ENCODE measurements at places on chromosomes 3 and 15. TPM values are rescaled to one million over a fixed set of nuclear protein-coding genes. Genes with fewer than 3 reads are reported as not detected.

The PODXL2 gene
- 0.94 TPM for total RNA-seq

The RLBP1 gene
- total RNA-seq: not detected

The NPAP1 gene
- total RNA-seq: not detected

The CHDH gene
- total RNA-seq: 9.3 TPM

DNA sequence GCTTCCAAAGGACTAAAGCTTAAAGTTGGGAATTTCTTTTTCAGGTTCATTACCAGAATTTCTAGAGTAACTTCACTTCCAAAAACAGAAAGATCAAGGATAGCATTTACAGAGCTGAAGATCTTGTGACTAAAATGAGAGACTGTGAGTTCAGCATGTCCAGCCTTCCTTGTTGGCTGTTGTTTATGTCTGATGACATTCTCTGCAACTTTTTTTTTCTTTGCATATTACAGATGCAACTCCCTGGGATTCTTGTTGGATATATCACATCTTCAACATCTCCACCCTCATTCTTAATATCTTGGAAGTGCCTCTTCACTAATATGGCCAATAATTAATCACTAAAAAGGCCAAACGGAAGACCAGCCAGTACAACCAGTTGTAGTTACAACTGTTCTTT lies 86.2 kb upstream of the FRMD4B start:
- no peak for DNase-seq

- no peak for DNase-seq
Measured at GRCh38 chr3:154119951-154120350, 1.2 kb upstream of the ARHGEF26 start.

DNA sequence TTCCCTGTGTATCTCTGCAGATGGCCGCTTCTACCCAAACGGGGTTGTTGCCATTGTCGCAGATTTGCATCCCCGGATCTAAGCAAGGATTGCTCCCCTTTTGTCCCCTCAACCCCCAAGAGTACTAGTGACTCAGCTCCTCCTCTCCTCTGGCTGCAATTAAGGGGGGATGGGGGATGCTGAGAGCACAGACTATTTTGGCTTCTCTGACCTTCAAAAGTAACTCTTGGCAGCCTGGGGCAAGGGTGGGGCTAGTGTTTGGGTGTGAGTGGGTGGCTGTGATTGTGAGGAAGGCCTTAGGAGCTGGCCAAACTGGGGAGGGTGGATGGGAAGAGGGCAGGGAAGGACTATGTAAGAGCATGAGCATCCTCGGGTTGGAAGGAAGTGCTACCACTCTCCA lies 1.2 kb upstream of the MAP1A start:
- DNase-seq: peak; percentile 68

DNA sequence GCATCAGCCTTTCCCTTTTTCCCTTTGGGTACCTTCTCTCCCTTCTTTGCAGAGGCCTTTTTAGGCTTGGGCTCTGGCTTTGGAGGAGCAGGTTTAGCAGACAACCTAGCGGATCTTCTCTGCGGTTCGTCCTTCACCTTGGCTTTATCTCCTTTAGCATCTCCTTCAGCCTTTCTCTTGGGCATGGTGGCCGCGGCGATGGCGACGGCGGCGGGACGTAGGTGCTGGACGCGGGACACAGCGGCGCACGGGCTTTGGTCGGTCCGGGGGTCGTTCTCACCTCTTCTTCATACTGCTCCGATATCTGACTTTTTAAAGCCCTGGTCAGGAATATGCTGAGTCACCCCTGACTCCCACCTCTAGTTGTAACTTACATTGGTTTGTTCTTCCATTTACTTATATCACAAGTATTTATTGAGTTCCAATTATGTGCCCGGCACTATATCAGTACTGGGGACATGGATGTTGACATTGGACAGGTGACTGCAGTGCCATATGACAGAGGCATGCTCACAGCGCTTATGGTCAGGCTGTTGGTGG lies 43.1 kb upstream of the SH3BP5 start:
- DNase-seq: no peak

DNA sequence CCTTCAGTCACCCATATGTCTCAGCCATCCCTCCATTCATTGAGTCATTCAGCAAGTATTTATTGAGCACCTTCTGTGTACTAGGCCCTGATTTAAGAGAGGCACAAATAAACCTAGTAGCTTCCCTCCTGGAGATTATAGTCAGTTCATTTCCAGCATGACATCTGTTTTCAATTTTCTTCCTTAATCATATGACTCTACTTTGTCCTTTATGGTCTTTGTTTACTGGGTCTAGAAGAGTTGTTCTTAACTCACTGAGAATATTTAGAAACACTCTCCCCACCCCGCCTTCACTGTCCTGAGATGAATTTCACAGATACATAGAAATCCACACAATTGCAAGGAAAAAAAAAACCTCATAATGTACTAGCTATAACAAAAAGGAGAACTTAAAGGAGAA lies 44.8 kb upstream of the ADAMTS9 start:
- no peak for DNase-seq

DNA sequence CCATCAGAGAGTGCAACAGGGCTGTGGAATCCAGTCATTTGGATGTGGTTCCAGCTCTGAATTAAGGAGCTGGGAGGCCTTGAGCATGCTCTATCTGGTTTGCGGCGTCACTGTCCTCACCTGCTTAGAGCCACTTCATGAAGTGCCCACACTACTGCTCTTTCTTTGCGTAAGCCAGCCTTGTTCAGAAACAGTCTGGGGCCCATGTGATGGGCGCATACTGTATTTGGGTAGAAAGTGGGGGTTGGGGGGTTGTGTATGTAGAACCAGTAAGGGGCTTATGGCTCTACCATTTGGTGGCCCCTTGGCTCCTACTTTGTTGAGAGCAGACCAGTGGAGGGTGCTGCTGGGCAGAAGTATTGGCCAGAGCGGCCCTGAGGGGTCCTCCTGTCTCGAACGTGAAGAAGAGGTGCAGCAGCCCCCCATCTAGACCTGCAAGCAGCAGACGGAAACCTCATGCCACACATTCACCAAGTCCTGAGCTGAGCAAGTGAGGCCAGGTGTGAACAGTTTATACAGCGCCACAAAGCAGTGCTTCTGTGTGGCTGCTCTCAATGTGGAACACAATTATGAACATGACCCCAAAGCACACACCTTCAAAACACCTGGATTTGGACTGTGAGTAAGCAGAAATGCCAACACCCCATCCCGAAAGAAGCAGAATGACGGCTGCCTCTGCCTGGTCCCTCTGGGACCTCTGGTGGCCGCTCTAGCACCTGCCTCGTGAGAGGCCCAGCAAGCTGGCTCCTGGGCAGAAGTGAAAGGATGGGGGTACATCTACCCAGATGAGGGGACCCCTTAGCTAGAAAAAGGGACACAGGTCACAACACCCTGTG lies 26.6 kb downstream of the SRPRB start:
- DNase-seq: no peak

GRCh38 chr3:119349354-119350041 lies 55.3 kb downstream of the ARHGAP31 start:
- DNase-seq: no peak
